CD4-positive, alpha-beta T cell treated with Interferon gamma for 1 hour (primary cell): ENCODE measurements at places on chromosomes 12 and 14.

DNA sequence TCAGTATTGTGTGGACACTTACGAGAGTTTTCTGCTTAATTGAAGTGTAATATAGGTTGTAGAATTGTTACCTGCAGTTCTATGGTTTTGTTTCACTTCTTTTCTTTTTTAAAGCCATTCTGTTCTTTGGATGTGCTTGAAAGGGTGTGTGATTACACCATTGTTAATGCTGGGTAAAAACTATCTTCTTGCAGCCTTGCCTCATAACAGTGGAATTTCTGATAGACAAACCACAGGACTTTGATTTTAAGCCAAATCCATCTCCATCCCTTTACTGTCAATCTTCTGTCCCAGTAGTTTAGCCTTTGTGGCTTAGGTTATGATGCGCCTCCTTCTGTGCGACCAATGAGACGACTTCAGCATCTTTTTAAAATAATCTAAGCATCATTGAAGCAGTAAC, 182.3 kb downstream of the PELI2 start:
- DNase-seq: no peak

DNA sequence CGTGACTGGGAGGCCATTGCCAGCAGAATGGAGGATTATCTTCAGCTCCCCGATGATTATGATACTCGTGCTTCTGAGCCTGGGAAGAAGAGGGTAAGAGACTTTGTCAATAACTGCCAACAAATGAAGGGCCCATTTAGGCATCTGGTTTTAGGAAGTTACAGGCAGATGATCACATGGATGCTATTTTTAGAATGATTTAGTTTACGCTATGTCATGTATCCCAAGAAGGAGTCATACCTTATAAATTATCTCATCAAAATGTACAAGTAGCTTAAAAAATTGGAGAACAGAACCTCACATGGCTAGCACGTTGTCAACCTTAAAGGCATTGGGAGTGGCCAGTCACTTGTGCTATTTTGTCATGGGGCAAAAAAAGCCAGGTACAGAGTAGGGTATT, 46.7 kb downstream of the PROX2 start:
- DNase-seq: no peak

DNA sequence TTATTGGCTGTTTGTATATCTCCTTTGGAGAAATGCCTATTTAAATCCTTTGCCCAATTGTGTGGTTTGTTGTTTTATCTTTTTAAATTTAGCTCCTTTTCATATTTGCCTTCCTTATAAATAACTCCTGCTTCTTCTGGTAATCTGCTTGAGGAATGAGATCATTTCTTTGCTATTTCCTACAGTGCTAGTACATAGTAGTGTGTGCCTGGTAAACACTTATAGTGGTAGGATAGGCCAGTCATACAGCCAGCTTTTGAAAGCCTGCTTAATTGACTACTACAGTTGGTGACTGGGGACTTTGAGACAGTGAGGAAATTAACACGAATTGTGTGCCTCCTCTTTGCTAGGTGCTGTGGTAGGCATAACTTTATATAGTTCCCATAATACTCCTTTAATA, 68.7 kb downstream of the BORCS5 start:
- DNase-seq: no peak

GRCh38 chr12:132429946-132430643, 59.9 kb upstream of the FBRSL1 start:
- DNase-seq: peak; percentile 82

DNA sequence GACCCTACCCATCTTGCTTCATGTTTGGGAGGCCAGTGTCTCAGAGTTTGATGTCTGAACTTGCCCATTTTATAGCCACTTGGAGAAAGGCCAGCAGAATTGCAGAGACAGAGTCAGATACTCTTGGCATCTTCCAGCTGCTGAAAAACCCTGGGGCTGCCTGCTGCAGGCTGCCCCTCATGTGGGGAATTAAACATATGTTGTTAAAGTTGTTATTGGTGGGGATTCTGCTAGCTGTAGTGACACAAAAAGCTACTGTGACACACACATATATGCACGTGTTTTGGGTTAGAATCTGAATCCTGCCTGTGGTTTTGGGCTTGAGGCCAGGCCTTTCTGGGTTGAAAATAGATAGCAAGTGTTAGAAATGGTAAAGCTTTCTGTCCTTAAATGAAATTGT, 1288.4 kb downstream of the AACS start:
- DNase-seq: no peak
